Sigmoid colon (tissue), 7 donors: ENCODE measurements at places on chromosomes 1 and 21. TPM values are rescaled to one million over a fixed set of nuclear protein-coding genes. Genes with fewer than 3 reads are reported as not detected.

PTPRC gene
- polyA plus RNA-seq, result 4.8 TPM

TNFRSF8 gene
- not detected for polyA plus RNA-seq

SPRR2G gene
- not detected for polyA plus RNA-seq

KCNA3 gene
- 4.3 TPM for polyA plus RNA-seq

RAP1A gene
- 178 TPM for polyA plus RNA-seq

TSNAX gene
- polyA plus RNA-seq, result 24.6 TPM

CD5L gene
- not detected for polyA plus RNA-seq

TSTD1 gene
- polyA plus RNA-seq, result 268 TPM

PRAMEF17 gene
- polyA plus RNA-seq, result not detected

OR2T35 gene
- polyA plus RNA-seq, result not detected

ALG14 gene
- polyA plus RNA-seq, result 1.8 TPM

TNFRSF4 gene
- 1.2 TPM for polyA plus RNA-seq

KCNK2 gene
- polyA plus RNA-seq, result not detected

MARCKSL1 gene
- polyA plus RNA-seq, result 141 TPM

RIMKLA gene
- polyA plus RNA-seq, result 2.6 TPM

RAB42 gene
- polyA plus RNA-seq, result 3.4 TPM

ASTN1 gene
- not detected for polyA plus RNA-seq

SETSIP gene
- polyA plus RNA-seq, result not detected

OR2L8 gene
- polyA plus RNA-seq, result not detected

KRTAP19-3 gene
- polyA plus RNA-seq, result not detected

KIF26B gene
- polyA plus RNA-seq, result not detected

ATP5PF gene
- polyA plus RNA-seq, result 799 TPM

SERTAD4 gene
- polyA plus RNA-seq, result 1.4 TPM

NBPF11 gene
- polyA plus RNA-seq, result 4.2 TPM

STUM gene
- under 0.01 TPM for polyA plus RNA-seq

TFF3 gene
- polyA plus RNA-seq, result 1,800 TPM

ITLN1 gene
- polyA plus RNA-seq, result 284 TPM

PIGR gene
- 3,648 TPM for polyA plus RNA-seq

XKR8 gene
- polyA plus RNA-seq, result 7.9 TPM

LDLRAD1 gene
- polyA plus RNA-seq, result not detected

AMY2A gene
- not detected for polyA plus RNA-seq

CBR1 gene
- polyA plus RNA-seq, result 180 TPM
